Fibroblast of lung (primary cell): ENCODE measurements at places on chromosomes 16 and 17. TPM values are rescaled to one million over a fixed set of nuclear protein-coding genes. Genes with fewer than 3 reads are reported as not detected.

The ALOX15B gene
- total RNA-seq: not detected in 2 replicates

The KIAA0513 gene
- 19.5 and 22.3 TPM in 2 replicates for total RNA-seq

The PLXDC1 gene
- 4.1 and 6.3 TPM in 2 replicates for total RNA-seq

The SDK2 gene
- total RNA-seq: under 0.01 and 0.26 TPM in 2 replicates

The TSPOAP1 gene
- total RNA-seq: 4.0 and 4.9 TPM in 2 replicates

The CD19 gene
- total RNA-seq: under 0.01 and 0.26 TPM in 2 replicates
